ENCODE measurements at places on chromosomes 11 and 22. TPM values are rescaled to one million over a fixed set of nuclear protein-coding genes. Genes with fewer than 3 reads are reported as not detected.

TUBA8 gene
- total RNA-seq = 97.3 TPM

DMC1 gene
- total RNA-seq = 0.82 TPM

MFRP gene
- not detected for total RNA-seq

ENTHD1 gene
- not detected for total RNA-seq

LARGE1 gene
- total RNA-seq = 80.5 TPM

SHISAL1 gene
- total RNA-seq = 2.0 TPM

- no peak for DNase-seq
Observed at GRCh38 chr11:100638648-100639047, 48.4 kb upstream of the ARHGAP42 start.

DNA sequence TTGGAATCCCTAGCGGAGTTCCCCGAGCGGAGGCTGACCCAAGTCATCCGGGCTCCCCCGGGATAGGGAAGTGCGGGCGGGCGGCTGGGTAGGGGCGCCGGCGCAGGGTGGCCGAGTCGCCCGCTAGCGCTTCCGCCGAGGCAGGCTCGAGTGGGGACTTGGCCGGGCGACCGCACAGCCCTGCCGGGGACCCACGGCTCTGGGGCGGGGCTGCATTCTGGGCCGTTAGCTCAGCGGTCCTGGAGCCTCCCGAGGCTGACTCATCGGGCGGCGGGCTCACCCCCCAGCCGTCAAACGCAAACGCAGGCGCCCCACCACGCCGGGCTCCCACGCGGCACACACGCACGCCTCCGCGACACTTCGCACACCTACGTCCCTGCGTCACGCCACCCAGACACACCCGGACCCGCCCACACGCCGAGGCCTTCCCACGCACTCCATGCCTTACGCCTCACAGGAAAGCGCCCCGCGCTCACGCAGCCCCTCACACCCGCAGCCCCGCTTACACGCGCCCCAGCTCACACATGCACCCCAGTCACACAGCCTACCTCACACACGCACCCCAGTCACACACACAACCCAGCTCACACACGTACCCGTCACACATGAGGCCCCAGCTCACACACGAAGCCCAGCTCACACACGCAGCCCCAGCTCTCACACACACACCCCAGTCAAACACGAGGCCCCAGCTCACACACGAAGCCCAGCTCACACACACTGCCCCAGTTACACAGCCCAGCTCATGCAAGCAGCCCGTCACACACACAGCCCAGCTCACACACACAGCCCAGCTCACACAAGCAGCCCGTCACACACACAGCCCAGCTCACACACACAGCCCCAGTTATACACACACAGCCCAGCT lies 1.2 kb downstream of the PHLDB1 start:
- DNase-seq = peak; percentile 92

DNA sequence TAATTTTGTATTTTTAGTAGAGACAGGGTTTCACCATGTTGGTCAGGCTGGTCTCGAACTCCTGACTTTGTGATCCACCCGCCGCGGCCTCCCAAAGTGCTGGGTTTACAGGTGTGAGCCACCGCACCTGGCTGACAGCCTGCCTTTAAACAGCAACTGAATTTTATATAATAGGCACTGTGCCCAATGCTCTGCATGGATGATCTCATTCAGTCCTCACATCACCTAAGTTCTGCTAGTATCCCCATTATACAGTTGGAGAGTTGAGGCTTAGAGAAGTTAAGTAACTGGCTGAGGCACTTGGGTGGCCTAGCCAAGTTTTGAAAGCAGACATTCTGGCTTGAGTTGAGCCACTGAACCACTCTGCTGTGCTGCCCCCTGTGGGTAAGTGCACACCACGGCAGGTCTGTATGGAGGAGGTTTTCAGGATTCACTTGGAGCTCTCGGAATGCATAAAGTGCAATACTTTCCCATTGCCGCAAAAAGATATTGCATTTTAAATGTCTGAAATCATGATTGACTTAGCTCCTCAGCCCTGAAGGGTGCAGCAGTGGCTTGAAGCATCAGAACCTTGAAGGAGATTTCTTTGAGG lies 112.4 kb downstream of the LDLRAD3 start:
- no peak for DNase-seq

- DNase-seq = no peak
Observed at GRCh38 chr11:104369761-104370160, 205.8 kb upstream of the PDGFD start.

GRCh38 chr11:110929129-110929528 lies 216.9 kb upstream of the ARHGAP20 start:
- no peak for DNase-seq

- DNase-seq = no peak
Observed at GRCh38 chr11:47392546-47393162, 14.3 kb upstream of the SPI1 start.

DNA sequence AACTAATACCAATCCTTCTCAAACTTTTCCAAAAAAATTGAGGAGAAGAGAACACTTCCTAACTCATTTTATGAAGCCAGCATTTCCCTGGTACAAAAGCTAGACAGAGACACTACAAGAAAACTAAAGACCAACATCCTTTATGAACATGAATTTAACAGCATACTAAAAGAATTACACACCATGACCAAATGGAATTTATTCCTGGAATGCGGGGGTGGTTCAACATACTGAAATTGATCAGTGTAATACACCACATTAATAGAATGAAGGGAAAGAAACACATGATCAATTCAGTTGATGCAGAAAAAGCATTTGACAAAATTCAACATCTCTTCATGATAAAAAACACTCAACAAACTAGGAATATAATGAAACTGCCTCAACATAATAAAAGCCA lies 148.1 kb downstream of the WNT7B start:
- DNase-seq = no peak

GRCh38 chr11:33234397-33235190 lies 22.6 kb upstream of the HIPK3 start:
- no peak for DNase-seq

- no peak for DNase-seq
Observed at GRCh38 chr11:28460348-28460747, 352.2 kb downstream of the METTL15 start.

GRCh38 chr11:18091731-18092130 lies 14.2 kb downstream of the SAAL1 start:
- no peak for DNase-seq

DNA sequence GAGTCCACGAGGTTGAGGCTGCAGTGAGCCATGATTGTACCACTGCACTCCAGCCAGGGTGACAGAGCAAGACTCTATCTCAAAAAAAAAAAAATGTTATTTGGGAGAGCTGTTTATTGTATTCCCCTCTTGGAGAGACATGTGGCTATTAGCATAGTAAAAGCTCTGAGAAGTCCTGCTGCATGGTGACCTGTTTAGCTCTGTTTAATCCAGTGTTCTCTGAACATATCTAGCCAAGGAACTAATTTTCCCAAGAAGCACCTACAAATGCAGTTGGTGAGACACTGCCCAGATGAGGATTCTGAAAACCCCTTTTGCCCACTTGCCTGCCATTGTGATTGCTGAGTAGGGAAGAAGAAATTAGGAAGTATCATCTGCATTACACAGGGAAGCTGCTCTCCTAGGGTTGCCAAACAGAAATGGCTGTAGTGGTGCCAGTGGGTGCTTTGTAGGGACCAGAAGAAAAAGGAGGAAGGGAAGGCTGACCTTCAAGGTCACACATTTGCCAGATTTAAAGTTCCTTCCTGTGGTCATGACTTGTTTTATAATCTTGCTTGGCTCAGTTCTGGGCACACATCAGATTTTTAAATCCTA lies 15.7 kb downstream of the TIMP3 start:
- no peak for DNase-seq

- no peak for DNase-seq
Observed at GRCh38 chr22:19035474-19036228, 86.6 kb downstream of the DGCR2 start.

GRCh38 chr22:39955675-39956074 lies 4.5 kb upstream of the TMA7B start:
- no peak for DNase-seq

DNA sequence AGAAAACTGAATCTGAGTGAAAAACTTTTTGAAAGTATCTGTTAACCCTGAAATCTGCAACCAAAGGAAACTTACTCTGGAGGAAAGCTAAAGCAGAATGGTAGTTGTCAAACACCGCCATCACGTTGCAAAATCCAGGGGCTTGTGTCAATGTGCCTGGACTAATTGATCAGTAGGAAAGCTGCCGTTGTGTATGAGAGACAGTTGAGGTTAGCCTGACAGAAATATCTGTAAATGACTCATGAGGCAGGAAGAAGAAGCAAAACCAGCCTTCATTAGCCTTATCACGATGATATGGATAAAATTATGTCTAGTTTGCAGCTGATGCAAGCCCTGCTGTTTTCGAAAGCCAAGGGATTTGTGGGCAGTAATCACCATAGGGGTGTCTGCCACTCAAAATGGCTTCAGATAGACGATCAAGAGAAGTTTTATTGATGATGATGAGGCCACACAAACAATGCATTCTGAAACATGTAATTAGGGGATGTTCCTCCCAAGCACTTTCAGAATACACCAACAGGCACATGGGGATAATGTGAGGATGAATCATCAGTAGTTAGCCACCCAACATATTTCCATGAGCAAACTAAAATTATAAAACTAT lies 8.9 kb downstream of the SCGB1A1 start:
- DNase-seq = no peak

- no peak for DNase-seq
Observed at GRCh38 chr11:12237381-12237784, 127.0 kb downstream of the MICAL2 start.

- no peak for DNase-seq
Observed at GRCh38 chr11:47948137-47948536, 32.2 kb upstream of the PTPRJ start.

GRCh38 chr11:9691865-9692264 lies 28.0 kb downstream of the SWAP70 start:
- no peak for DNase-seq

DNA sequence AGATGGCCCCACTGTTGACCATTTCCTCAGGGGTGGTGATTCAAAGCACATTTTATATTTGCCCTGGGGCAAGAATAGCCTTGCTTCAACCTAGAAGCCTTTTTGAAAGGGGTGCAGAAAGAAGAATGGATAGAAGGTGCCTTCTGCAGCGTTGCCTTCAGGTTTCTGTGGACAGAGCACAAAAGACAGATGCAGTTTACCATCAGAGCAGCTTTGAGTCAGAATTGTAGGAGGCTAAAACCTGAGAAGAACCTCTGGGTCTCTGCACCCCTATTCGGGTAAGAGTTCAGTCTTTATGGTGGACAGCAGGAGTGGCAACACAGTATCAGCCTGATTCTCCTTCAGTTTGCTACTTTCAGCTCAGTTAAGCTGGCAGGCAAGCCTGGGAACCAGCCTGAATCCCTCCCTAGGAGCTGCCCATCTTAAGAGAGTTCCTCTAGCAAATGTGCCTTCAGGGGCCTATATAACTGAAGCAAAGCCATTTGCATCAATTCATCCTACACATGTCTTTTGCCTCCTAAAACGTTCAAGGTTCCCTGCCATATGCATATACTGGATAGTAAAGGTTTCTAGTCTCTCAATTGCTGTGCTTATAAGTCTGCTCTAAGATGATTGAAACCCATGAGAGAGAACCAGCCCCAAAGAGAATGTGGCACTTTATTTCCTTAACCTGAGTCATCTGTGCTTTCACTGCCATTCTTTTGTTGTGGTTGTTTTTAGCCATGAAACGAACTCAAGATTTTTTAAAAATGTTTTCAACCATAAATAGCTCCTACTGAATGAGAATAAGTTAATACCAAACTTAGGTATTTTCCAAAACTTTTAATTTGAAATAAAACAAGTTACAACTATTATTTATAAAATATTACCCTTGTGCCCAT lies 123.0 kb downstream of the TRIM44 start:
- no peak for DNase-seq

- DNase-seq = peak; percentile 28
Observed at GRCh38 chr22:44243761-44244160, 63.0 kb downstream of the PARVG start.

DNA sequence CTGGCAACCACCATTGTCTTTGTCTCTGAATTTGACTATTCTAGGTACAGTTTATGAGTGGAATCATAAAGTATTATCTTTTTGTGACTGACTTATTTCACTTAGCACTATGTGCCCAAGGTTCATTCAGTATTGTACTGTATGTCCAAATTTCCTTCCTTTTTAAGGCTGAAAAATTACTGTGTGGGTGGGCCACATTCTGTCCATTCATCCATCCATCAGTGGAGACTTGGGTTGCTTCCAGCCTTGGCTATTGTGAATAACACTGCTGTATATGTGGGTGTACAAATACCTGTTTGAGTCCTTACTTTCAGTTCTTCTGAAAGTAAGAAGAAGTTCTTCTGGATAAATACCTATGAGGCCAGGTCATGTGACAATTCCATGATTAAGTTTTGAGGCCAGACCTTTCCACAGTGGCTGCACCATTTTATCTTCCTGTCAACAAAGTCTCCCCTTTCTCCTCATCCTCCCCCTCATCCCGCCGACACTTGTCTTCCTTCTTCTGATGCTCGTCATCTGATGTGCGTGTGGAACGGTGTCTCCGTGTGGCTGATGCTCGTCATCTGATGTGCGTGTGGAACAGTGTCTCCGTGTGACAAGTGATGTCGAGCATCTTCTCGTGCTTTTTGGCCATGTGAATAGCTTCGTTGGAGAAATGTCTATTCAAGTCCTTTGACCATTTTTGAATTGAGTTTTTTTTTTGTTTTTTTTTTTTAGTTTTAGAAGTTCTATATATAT lies 49.5 kb downstream of the SBF1 start:
- no peak for DNase-seq
